Left colon (tissue), 2 donors: ENCODE measurements at places on chromosomes 13 and 19.

- DNase-seq = no peak
Observed at GRCh38 chr19:55661826-55662225, 7.0 kb downstream of the U2AF2 start.

GRCh38 chr13:76707360-76707759, 178.8 kb downstream of the KCTD12 start:
- DNase-seq = no peak

GRCh38 chr19:50512999-50513745, 541 bp downstream of the ASPDH start:
- DNase-seq = no peak

GRCh38 chr19:43781630-43782310, 997 bp upstream of the KCNN4 start:
- no peak for DNase-seq

DNA sequence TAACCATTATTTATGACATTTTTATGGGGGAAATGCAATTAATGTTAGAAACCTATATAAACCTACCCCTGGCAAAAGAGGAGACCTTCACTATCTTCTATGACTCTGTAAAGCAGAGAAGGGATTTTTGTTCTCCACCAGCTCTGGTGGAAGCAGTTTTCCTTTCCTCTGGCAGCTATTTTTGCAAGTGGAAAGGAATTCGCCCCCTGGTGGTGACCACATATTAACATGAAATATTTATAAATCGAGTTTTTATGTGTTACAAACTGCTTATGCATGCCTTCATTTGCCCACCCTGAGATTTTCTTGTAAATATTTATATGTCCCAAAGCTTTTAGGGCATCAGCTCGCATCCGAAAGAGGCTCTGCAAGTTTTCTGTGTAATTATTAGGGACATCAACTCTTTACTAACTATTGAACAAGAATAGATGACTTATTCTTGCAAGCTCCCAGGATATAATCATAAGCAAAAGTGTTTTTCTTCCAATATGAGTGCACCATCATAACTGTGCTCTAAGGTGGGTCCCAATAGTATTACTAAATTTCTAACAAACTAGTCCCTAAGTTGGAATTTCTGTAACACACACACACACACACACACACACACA, 62.4 kb downstream of the SERTM1 start:
- DNase-seq = peak; percentile 30

GRCh38 chr19:35225951-35226350, 2.6 kb downstream of the FAM187B start:
- no peak for DNase-seq
